ENCODE measurements at places on chromosomes 16 and 17. TPM values are rescaled to one million over a fixed set of nuclear protein-coding genes. Genes with fewer than 3 reads are reported as not detected.

DNA sequence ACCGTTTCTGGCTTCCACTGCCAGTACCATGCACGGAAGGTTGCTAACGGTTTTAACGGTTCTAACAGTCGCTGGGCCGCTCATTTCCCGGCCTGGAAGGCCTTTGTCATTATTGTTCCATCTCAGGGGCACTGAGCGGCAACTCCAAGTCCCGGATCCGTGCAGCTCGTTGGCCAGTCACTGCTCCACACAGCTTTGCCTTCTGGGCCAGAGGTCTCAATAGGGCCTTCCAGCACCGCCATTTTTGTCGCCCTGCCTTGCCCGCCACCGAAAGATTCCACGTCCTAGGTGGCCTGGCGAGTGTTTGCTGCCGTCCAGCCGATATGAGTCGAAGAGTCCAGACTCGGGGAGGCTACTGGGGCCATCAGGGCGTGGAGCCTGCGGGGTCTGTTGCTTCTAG is 30.3 kb upstream of the ATF7IP2 start:
- no peak for DNase-seq

- no peak for DNase-seq
These were observed 990.7 kb upstream of the RBFOX1 start for GRCh38 chr16:6341981-6342380.

GRCh38 chr17:78134899-78135385 is 4.4 kb downstream of the TMC8 start:
- no peak for DNase-seq

The PLXDC1 gene
- 9.3 TPM for total RNA-seq

The CFDP1 gene
- 33.6 TPM for total RNA-seq

The MLX gene
- 40.1 TPM for total RNA-seq
